ENCODE measurements at places on chromosomes 6 and 20.
A peak's percentile ranks its signal among the peaks of the same experiment; 100 is the strongest.

DNA sequence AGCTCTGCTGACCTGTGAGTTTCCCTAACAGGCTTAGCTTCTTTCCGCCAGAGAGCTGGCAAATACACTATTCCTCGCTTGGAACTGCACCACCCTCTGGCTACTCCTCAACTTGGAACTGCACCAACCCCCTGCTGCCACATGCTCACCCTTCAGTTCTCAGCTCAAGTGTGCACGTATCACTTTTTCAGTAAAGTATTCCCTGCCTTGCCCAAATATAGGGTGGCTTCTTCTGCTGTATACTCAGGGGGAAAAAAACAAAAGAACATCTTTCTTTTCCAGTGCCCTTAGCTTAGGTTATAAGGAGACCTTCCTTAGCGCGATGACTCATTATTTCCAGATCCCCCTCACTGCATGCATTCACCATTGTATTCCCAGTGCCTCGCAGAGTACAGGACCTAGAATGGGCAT lies 21.2 kb downstream of the GNAS-AS1 start:
- no peak overlapping the region for H3K4me3 ChIP-seq
- H3K36me3 ChIP-seq: no peaks in the 10 kb centered on the region
- no peak overlapping the region for H3K27ac ChIP-seq
- DNase-seq: no peak
- peaks cover 15% of the 10 kb centered on the region for H3K27me3 ChIP-seq

GRCh38 chr6:19988555-19988954 lies 151.4 kb downstream of the ID4 start:
- no peak for DNase-seq
- peaks cover 22% of the 10 kb centered on the region for H3K27me3 ChIP-seq
- no peak overlapping the region for H3K27ac ChIP-seq
- no peaks in the 10 kb centered on the region for H3K4me1 ChIP-seq

DNA sequence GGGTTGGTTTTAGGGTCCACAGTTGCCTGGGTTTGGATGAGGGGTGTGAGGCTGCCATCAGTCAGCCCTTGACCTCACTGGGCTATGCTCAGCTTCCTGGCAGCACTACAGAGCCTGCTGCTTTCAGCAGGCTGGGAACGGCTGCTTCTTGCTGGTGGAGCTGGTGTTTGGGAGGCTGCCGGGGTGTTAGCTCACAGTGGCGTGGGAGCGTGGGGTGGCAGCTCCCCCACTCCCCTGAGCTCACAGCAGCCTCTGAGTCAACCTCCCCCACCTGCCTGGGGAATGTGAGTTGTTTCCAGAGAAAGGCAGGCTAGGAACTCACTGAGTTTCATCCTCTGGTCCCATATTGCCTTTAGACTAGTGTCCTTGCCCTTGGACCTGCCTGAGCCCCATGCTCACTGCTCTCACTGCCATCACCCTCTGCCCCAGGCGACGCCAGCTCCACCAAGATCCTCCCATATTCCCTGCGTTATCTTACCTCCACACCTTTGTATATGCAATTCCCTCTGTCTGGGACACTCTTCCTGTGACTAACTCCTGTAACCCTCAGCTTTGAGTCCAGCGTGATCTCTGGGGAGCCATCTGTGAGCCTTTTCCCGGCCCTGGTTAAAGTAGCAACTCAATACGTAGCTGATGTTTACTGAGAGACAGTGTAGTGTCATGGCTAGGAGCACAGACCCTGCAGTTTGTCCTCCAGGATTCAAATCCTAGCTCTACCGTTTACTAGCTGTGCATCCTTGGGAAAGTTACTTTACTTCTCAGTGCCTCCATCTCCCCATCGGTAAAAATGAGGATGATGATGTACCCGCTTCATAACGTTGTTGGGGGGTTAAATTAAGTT lies 34.8 kb downstream of the PPP1R16B start:
- no peak overlapping the region for H3K4me3 ChIP-seq
- DNase-seq: no peak
- no peaks in the 10 kb centered on the region for H3K27me3 ChIP-seq
- peaks cover 82% of the 10 kb centered on the region for H3K4me1 ChIP-seq
- H3K36me3 ChIP-seq: peaks cover 7% of the 10 kb centered on the region
- H3K27ac ChIP-seq: peak overlapping the region; percentile 97

DNA sequence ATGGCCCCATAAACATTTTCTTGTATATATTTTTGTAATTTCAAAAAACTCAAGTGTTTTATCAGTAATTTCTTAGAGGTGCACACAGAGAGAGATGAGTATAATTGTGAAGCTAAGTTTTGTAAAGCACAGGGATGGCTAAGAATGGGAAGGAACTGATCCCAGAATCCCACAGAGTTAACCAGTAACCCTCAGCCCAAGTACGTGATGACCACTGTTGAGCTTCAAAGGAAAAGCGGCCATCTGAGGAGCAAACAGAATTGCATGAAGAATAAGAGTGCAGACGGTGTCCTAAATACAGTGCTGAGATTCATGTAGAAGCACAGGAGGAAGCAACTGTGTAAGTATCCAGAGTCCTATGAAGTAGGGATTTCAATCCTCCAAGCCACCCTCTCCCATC lies 28.1 kb upstream of the HLA-C start:
- peaks cover 44% of the 10 kb centered on the region for H3K27me3 ChIP-seq
- no peak overlapping the region for H3K4me3 ChIP-seq
- no peaks in the 10 kb centered on the region for H3K36me3 ChIP-seq
- no peaks in the 10 kb centered on the region for H3K4me1 ChIP-seq
- DNase-seq: no peak

- H3K36me3 ChIP-seq: no peaks in the 10 kb centered on the region
- H3K27me3 ChIP-seq: peaks cover 19% of the 10 kb centered on the region
- peaks cover 11% of the 10 kb centered on the region for H3K4me1 ChIP-seq
- H3K27ac ChIP-seq: no peak overlapping the region
Measured at GRCh38 chr20:46694484-46694883, 5.2 kb upstream of the TP53RK start.

- H3K36me3 ChIP-seq: peaks cover 25% of the 10 kb centered on the region
- no peaks in the 10 kb centered on the region for H3K4me1 ChIP-seq
- H3K27me3 ChIP-seq: no peaks in the 10 kb centered on the region
- no peak overlapping the region for H3K4me3 ChIP-seq
- no peak overlapping the region for H3K27ac ChIP-seq
Measured at GRCh38 chr20:48962421-48962820, 40.9 kb downstream of the ARFGEF2 start.

DNA sequence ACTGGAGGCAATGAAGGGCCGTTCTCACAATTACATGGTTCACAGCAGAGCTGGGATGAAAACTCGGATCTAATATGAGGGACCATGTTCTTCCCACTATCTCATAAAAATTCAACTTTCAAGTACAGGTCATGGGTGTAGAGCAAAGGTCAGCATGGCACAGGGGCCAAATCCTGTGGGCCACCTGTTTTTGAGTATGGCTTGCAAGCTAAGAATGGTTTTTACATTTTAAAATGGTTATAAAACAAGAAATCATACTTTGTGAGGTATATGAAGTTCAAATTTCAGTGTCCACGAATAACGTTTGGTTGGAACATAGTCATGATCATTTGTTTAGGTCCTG lies 4.6 kb downstream of the MAP3K5 start:
- DNase-seq: no peak
- H3K27me3 ChIP-seq: no peaks in the 10 kb centered on the region
- no peak overlapping the region for H3K27ac ChIP-seq
- H3K4me3 ChIP-seq: peak overlapping the region; percentile 86

DNA sequence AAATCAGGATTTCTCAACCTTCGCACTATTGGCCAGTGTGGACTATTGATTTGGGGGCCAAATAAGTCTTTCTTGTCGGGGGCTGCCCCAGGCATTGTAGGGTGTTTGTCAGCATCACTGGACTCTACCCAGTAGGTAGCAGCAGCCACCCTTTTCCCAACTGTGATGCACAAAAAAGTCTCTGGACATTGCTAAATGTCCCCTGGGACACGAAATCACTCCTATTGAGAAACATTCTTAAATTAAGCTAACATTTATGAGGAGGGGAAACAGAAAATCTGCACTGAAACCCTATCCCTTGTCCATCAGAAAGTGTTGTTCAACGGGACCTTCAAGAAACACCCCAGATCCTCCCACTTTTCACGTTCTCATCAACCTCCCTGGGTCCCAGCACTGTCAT lies 54.2 kb downstream of the NFATC2 start:
- peak overlapping the region; percentile 78 for H3K27ac ChIP-seq
- H3K36me3 ChIP-seq: peaks cover 14% of the 10 kb centered on the region
- no peak overlapping the region for H3K4me3 ChIP-seq

DNA sequence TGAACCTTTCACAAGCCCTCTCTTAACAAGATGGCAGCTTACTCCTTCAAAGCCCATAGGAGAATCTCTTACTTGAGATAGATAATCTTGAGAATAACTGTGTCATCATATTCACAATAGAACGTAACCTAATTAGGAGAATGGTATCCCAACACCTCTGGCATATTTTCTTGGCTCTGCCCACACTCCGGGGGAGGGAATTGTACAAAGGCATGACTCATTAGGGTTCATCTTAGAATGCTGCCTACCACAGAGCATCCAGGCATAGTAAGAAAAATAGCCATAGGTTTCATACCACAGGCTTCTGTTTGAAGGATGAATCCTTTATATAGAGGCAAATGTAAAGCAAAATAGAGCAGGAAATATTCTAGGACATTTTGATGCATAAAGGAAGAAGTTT lies 1100.6 kb upstream of the CITED2 start:
- H3K27ac ChIP-seq: no peak overlapping the region
- H3K36me3 ChIP-seq: no peaks in the 10 kb centered on the region
- no peaks in the 10 kb centered on the region for H3K27me3 ChIP-seq
- DNase-seq: no peak
- H3K4me3 ChIP-seq: no peak overlapping the region

DNA sequence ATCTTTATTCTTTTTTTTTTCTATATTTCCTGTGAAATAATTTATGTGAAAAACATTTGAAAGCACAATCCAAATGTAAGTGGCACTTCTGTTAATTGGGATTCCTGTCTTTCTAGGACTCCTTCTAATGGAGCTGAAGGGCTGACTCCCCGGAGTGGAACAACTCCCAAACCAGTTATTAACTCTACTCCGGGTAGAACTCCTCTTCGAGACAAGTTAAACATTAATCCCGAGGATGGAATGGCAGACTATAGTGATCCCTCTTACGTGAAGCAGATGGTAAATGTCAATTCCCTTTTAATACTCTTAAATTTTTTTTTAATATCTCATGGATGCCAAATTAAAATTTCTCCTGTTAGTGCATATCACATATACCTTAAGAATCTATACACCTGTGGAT lies 35.0 kb downstream of the CDC5L start:
- H3K4me3 ChIP-seq: no peak overlapping the region
- peaks cover under 1% of the 10 kb centered on the region for H3K4me1 ChIP-seq
- H3K36me3 ChIP-seq: peaks cover 24% of the 10 kb centered on the region

DNA sequence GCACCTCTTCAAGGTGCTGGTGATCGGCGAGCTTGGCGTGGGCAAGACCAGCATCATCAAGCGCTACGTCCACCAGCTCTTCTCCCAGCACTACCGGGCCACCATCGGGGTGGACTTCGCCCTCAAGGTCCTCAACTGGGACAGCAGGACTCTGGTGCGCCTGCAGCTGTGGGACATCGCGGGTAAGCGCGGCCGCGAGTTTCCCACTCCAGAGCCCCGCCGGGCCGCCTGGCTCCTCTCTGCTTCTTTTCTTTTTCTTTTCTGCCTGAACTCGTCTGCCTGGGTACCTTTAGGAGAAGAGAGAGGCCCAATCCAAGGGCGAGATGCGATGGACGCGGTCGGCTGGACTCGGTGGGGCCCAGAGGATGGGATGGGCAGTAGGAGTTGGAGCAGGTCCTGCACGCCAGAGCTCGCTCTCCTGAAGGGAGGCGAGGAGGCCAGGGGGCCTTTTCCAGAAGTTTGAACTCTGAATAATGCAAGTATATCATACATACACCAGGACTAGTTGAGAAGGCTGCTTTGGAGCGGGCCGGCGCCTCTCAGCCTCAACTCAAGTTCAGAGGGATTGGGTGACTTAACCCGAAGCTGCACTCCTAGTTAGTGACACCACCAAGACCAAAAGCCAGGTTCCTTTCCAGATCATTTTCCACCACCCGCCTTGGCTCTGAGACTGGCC lies 445 bp downstream of the RAB32 start:
- peaks cover 4% of the 10 kb centered on the region for H3K4me1 ChIP-seq
- no peak overlapping the region for H3K27ac ChIP-seq
- DNase-seq: no peak
- peaks cover 36% of the 10 kb centered on the region for H3K27me3 ChIP-seq

GRCh38 chr6:161922631-161923119 lies 648.8 kb upstream of the AGPAT4 start:
- no peak overlapping the region for H3K27ac ChIP-seq
- H3K4me3 ChIP-seq: no peak overlapping the region
- no peaks in the 10 kb centered on the region for H3K27me3 ChIP-seq
- no peaks in the 10 kb centered on the region for H3K36me3 ChIP-seq

GRCh38 chr20:2004171-2004570 lies 10.3 kb upstream of the PDYN start:
- H3K4me1 ChIP-seq: no peaks in the 10 kb centered on the region
- peaks cover 23% of the 10 kb centered on the region for H3K27me3 ChIP-seq
- DNase-seq: no peak
- H3K27ac ChIP-seq: no peak overlapping the region

GRCh38 chr20:49585585-49586245 lies 17.8 kb upstream of the PTGIS start:
- no peak overlapping the region for H3K27ac ChIP-seq
- no peak overlapping the region for H3K4me3 ChIP-seq
- no peak for DNase-seq
- H3K27me3 ChIP-seq: peaks cover 24% of the 10 kb centered on the region

DNA sequence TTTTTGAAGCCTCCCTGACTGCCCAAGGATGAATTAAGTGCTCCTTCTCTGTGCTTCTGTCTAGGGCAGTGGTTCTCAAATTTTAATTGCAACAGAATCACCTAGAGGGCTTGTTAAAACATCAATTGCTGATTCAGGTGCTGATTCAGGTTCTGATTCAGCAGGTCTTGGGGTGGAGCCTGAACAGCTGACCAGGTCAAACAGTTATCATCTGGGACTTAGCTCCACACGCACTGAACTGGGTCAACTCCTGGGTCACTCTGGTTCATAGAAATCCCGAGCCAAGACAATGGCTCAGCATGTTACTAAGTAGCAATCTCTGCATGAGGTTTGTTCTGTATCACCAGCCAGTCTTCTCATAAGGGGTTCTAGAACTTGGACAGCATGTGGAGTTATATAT lies 192.3 kb downstream of the GJA1 start:
- H3K4me3 ChIP-seq: no peak overlapping the region
- no peak for DNase-seq
- H3K27ac ChIP-seq: no peak overlapping the region
- H3K4me1 ChIP-seq: no peaks in the 10 kb centered on the region
- no peaks in the 10 kb centered on the region for H3K36me3 ChIP-seq

DNA sequence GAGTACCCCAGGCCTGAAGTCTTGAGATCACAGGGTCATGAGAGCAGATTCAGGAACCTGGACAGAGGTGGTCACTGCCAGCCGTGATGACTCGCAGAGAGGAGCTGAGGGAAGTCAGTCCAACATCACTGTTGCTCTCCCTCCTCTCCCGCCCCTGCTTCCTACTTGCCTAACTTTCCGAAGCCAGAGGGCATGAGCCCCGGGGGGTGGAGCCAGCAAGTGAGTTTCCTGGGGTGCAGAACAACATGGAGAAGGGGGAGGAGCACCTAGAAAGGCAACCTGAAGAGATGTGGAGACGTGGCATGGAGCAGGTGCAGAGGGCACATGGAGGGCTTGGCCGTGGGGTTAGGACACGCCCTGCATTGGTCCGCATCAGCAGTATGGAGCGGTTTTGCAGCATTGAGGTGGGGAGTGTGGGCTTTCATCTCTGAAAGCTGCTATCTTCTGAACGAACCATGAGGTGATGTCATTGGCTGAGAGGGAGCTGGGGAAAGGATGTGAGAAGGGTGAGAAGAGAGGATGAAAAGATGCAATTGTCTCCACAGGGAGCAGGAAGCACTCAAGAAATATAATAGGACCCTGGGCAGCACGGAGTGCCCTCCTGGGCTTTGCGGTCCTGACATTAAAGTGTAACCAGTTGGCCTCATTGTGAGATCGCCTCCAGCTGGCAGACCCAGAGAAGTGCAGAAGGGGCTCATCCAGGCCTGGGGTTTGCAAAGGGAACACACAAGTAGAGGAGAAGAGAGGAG lies 25.0 kb downstream of the GDAP1L1 start:
- peaks cover 8% of the 10 kb centered on the region for H3K36me3 ChIP-seq
- H3K27ac ChIP-seq: no peak overlapping the region
- peaks cover 4% of the 10 kb centered on the region for H3K4me1 ChIP-seq
